ENCODE measurements at places on chromosomes 5 and 9.

DNA sequence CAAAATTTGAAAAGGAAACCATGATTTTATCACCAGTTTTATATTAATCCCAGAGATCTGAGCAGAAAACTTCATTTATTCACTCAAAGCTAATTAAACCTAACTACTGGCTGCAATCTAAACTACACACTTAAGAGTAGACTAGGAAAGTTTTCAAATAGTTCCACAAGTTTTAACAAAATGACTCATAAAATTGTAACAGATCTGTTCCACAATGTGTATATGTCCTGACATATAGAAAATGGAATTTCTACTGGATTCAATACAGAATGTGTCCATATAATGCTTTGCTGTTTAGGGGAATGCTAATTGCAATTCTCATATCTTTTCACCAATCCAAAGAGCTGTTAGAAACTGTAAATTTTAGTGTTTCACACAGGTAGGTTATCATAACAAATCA lies 40.3 kb upstream of the ADAMTSL1 start:
- no peak for DNase-seq

DNA sequence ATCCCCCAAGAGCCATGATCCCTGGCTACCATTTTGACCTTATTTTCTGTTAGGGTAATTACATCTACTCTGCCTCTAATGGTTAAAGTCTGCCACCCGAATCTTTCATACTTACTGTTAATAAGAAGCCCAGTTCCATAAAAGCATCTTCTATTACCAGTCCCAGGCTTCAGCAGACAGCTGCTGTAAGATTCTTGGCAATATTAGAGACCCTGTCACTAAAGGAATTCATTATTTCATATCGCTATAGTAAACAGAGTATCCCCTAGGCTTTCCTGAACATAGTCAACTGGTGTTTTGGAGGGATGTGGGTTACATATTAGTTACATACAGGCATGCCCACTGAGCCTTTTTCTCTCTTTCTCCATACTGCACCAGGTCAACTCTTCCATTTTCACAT lies 608.7 kb upstream of the SEMA6A start:
- DNase-seq: no peak

- no peak for DNase-seq
Observed at GRCh38 chr9:34369636-34370035, 7.1 kb downstream of the MYORG start.

DNA sequence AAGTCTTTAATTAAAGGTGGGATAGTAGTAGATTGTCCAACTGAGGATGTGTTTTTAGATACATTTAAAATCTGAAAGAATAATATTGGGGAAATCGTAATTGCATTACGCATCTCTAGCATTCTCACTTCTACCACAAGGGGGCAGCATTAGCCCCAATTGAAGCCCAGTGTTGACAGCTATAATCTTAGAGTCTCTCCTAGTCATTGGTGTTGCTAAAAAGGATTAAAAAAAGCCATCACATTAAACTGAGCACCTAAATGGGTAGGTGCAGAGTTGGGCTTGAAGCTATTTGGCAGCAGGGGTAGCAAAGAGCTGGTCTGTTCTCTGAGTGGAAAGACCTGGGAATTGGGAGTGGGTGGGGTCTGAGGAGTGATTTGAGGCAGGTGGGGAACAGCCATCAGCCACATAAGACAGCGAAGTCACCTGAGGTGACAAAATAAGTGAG lies 177.2 kb downstream of the OSTF1 start:
- DNase-seq: no peak

DNA sequence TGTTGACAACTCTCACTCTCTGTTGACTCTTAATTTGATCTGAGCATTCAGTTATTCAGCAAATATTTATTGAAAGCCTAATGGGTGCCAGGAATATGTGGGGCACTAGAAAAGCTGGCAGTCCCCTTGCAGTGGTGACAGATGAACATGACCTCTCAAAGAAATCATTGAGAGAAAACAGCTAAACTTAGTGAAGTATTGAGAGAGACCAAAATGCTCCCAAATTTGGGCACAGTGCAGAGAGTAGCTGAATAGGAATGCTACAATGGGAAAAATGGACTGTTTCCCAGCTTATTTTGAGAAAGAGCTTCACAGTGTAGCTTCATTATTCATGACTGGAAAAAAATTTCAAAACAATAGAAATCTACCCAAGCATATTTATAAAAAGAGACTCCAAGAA lies 257.9 kb downstream of the SGCD start:
- no peak for DNase-seq
